SJCRH30 (cell line): ENCODE measurements at places on chromosomes 3 and 15.
A peak's percentile ranks its signal among the peaks of the same experiment; 100 is the strongest.

DNA sequence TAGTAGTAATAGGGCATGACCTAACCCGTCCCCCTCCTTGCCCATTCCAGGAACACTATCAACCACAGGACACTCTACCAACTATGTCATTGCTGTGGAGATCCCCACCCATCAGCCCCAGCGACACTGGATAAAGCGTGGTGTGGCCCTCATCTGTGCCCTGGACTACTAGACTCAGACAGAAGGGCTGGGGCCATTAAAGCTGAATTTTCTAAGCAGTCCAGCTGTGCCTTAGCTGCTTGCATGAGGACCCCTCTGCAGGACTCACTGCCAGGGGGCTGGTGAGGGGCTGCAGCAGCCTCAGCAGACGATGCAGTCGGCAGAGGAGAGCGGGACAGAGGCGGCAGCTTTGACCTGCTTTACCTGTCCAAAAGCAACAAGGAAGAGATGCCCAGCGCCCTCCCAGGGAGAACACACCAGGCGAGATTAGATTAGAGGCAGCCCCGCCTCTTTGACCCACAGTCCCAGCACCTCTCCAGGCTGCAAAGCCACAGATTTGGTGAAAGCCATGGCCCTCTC is 44.6 kb downstream of the SEMA3G start:
- DNase-seq: no peak

DNA sequence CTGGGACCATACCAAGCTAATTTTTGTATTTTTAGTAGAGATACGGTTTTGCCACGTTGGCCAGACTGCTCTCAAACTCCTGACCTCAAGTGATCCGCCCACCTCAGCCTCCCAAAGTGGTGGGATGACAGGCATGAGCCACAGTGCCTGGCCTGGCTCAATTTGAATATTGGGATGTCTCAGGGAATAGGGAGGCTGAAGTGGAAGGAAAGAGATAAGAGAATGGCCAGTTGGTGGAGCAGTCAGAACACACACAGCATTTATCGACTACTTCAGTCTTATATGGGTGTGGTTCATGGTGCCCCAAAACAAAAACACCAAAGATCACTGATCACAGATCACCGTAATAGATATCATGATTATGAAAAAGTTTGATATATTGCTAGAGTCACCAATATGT is 144.4 kb downstream of the GMNC start:
- no peak for DNase-seq

GRCh38 chr15:69579950-69580618 is 127.5 kb downstream of the RPLP1 start:
- no peak for DNase-seq

- DNase-seq: no peak
Measured at GRCh38 chr3:45546716-45547701, 47.5 kb upstream of the LIMD1 start.

DNA sequence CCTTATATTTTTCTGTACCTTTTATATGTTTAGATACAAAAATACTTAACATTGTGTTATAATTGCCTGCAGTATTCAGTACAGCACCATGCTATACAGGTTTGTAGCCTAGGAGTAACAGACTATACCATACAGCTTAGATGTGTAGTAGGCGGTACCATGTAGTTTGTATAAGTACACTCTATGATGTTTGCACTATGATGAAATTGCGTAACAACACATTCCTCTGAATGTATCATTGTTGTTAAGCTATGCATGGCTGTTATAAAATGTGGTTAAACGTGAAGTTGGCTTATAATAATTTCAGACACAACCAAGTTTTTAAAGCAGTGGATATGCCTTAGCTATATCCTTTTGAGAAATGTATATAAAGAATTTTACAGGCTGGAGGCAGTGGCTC is 328.3 kb downstream of the PLCL2 start:
- DNase-seq: no peak

- DNase-seq: no peak
Measured at GRCh38 chr3:177237206-177237605, 39.9 kb upstream of the TBL1XR1 start.

- DNase-seq: no peak
Measured at GRCh38 chr3:122859021-122859805, 64.3 kb downstream of the SLC49A4 start.

DNA sequence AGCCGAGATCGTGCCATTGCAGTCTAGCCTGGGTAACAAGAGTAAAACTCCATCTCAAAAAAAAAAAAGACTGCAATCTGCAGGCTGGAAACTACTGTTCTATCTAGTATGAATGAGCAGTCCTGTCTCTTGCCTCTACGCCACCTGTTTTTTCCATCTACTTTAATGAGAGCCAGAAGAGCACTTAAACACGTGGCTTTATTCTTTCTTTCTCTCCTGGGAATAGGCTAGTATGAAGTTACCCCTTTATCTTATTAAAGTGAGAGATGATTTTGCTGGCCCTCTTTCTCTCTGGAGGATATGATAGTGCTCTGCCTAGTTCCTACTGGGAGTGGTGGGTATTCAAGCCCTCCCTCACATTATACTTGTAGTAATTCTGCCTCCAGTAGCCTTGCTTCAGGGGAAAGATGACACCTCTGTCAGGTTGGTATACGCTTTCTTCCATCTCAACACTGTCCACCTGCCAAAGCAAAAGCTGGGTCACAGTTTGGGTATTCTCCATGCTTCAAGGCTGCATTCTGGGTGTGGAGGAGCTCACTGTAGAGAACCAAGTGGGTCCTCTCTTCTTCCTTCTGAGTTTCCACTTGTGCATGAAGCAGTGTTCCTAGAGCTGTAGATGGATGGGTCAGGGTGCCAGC is 17.8 kb downstream of the MAPKBP1 start:
- peak; percentile 80 for DNase-seq

DNA sequence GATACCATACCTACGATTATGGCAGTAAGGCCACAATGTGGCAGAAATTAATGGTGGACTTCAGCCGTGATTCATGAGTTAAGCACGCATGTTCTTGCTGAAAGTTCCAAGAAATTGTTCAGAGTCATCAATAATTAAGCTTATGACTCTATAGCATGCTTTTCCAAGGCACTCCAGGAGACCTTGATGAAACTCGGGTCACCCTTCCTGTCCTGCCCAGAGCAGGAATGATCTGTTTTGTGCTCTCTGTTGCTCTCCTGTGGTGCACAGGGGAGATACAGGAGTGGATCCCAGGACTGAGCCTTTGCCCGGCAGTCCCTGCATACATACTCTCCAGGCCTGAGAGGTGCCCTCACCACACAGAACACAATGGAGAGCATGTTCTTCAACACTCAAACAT is 141.6 kb upstream of the SLC2A2 start:
- peak; percentile 14 for DNase-seq

GRCh38 chr15:68630211-68630555 is 51.4 kb downstream of the CORO2B start:
- no peak for DNase-seq

DNA sequence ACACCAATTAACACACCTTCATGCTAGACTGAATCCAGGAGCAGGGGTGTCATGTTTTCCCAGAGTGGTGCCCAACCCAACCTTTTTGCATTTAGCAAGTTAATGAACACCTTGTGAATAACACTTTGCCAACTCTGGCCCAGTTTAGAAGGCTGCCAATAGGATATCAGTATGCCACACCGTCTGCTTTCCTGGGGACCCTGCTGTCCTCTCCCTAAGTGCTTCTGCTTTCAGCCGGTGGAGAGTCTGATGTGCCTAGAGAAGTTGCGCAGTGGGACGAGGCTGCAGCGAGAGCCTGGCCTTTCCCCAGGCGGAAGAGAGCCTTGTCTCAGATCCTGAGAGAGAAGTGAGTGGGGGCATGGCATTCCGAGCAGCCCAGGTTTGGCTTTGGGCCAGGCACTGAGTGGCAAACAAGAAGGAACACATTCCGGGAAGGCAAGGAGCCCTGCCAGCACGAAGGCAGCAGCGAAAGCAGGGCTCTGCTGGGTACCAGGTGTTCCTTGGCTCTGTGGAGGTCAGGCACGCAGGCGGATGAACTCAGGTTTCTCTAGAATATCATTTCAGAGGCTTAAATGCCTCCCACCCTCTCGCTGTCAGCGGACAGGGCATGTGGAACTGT is 36.9 kb downstream of the SENP8 start:
- peak; percentile 76 for DNase-seq

GRCh38 chr3:69855436-69856162 is 116.3 kb downstream of the MITF start:
- DNase-seq: no peak

- DNase-seq: no peak
Measured at GRCh38 chr3:99313485-99313884, 324.9 kb upstream of the COL8A1 start.

GRCh38 chr15:64455961-64456371 is 4.4 kb upstream of the ZNF609 start:
- no peak for DNase-seq

GRCh38 chr15:66210684-66211083 is 42.9 kb downstream of the MEGF11 start:
- DNase-seq: no peak

DNA sequence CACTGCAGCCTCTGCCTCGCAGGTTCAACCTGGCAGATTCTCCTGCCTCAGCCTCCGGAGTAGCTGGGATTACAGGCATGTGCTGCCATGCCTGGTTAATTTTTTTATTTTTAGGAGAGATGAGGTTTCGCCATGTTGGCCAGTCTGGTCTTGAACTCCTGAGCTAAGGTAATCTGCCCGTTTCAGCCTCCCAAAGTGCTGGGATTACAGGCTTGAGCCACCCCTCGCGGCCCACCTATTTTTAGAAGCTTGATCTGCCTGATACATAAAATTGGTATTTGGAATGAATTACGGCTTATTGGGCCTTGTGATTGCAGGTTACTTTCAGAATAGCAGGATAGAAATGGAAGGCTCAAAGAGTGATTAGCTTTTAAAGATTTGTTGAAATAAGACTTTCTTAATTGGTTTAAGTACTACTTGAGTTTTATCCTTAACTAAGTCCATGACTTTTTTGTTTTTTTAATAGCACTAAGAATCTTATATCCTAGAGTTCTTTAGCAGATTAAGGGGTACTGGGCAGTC is 25.0 kb downstream of the GMPS start:
- no peak for DNase-seq

DNA sequence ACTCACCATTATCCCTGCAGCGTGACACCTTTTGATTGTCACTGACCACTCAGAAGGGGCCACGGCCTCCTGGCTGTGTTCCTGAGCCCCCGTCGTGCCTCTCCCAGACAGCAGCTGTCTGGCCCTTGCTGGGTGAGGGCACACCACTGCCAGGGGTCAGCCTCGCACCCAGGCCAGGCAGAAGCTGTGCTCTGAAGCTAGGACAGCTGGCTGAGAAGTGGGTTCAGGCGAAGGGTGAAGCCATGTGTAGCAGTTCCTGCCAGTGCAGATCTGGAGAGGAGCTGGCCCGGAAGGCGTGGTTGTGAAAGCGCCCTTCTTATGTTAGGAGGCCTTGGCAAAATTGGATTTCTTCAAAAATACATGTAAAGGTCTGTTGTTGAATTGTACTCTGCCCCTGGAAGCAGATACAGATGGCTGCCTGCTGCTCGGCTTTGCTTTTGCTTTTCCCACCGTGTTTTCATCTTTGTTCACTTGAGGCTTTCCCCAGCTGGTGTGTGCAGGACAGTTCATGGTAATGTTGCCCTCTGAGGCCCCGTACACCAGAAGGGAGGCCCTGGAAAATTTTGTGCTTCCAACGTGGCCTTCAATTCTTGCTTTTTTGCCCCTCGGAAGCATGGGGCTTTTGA is 49.1 kb downstream of the KLHL25 start:
- no peak for DNase-seq

- no peak for DNase-seq
Measured at GRCh38 chr15:43988900-43989299, 162.1 kb downstream of the WDR76 start.

GRCh38 chr3:120125992-120126391 is 31.7 kb upstream of the GSK3B start:
- no peak for DNase-seq

- DNase-seq: no peak
Measured at GRCh38 chr3:102054543-102055080, 205.3 kb downstream of the NFKBIZ start.

DNA sequence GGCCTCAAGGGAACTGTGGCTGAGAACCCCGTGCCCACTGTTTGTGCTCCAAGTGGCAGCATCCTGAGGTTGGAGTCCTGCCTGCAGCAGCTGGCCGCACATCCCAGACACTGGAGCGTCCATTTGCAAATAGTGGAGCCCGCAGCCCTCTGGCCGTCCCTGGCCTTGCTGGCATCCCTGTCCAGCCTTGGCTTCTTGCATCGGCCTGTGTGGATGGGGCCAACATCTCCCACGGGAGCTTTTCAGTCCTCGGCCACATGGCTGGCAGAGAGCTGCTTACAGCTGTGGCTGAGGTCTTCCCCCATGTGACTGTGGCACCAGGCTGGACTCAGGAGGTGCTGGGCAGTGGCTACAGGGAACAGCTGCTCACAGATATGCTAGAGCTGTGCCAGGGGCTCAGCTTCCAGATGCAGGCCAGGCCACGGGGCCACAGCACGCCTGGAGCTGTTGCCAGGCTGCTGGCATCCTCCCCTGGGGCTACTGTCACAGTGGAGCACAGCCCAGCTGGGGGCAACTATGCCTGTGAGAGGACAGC is 71.2 kb downstream of the FAM43A start:
- DNase-seq: no peak

GRCh38 chr15:83323296-83323711 is 38.8 kb upstream of the BNC1 start:
- DNase-seq: peak; percentile 49

DNA sequence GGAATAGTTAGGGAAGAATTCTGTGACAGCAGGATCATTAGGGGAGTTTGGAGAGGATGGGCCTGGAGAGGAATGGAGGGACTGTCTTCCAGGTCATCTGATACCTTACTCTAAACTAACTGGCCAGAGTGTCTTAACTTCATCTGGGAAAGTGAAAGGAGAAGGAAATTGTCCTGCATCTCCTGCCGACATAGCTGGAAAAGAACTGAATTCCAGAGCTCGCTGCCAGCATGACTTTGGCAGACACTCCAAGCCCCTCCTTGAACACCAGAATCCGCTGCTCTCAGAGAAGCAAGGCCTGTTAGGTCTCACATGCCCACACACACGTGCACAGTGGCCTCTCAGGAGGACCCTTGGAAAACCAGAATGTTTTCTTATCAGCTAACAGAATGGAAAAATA is 10.5 kb downstream of the ABI3BP start:
- no peak for DNase-seq

- DNase-seq: no peak
Measured at GRCh38 chr15:101476756-101477155, 12.8 kb downstream of the PCSK6 start.

GRCh38 chr3:74027121-74027520 is 402.4 kb upstream of the PDZRN3 start:
- DNase-seq: no peak

DNA sequence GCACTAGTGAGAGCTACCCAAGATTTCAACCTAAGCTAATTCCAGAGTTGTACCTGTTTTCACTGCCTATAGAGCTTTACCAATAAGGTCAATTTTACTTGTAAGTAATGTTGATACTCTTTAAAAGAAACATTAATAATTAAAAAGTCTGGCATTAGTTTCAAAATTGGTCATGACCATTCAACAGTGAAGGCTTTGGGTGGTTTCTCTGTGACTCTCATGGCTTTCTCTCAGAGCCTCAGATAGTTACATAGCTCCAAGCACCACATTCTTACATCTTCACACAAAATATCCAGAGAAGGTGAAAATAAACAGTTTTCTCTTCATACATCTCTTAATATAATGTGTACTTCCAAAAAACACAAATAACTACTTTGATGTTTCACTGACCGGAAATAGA is 61.5 kb upstream of the TCF12 start:
- DNase-seq: no peak
